Fibroblast of skin of left quadriceps (primary cell): ENCODE measurements at places on chromosomes 1 and 21.

DNA sequence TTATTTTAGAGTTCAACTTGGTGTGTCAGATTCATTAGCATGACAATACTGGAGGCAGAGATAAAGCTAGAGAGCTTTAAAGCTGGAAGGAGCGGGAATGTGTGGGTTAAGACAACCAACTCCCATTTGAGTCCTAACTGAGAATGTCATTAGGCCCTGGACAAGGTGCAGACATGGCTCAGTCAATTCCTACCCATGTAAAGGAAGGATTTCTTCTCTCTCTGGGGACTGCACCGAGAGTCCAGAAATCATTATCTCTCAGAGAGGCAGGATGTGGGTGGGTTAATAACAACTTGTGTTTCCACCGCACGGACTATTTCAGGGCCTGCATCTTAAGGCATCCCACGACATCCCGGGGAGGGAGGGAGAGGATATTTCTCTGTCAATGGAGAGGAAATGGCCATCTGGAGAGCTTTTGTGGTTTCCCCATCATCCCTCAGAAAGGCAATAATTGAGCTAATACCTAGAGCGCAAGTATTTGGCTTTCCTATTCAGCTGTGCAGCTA lies 46.7 kb upstream of the SARS1 start:
- DNase-seq: peak; percentile 40

- DNase-seq: no peak
These were observed 44.9 kb downstream of the ACOT7 start for GRCh38 chr1:6348511-6349191.

DNA sequence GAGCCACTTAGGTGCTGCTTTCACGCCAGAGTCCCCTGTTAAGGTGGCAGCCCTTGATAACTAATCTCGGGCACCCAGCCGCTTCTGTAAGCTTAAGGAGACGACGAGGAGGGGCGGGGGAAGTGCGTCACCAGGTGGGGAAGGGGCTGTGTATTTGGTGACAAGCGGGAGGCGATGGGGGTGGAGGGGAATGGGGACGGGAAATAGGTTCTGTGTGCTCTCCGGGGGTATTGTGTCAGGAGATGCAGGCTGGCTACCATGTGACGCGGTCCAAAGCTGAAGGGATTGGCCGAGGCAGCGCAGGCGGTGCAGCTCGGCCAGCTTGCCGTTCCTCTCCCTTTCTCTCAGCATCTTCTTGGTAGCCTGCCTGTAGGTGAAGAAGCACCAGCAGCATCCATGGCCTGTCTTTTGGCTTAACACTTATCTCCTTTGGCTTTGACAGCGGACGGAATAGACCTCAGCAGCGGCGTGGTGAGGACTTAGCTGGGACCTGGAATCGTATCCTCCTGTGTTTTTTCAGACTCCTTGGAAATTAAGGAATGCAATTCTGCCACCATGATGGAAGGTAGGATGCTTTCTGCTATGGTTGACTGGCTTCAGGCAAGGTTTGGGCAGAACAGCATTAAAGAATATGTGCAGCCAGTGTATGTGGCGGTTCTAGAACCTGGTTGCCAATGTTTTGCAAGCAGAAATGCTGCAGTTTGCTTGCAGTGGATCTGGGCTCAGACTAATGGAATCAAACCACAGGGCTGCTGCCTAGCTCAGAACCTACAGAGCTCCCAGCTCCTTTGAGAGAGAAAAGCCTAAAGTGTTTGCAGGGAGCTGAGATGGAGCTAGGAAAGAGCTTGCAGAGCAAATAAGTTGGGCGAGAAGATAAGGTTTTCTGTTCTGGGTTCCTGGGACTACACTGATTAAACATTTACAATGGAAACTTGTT lies at the start of gene SGIP1:
Gene SGIP1, plus strand, starts transcription at position 350 of the 937 bp plus-strand sequence. Its CDS starts 206 bp downstream, at position 556.
- DNase-seq: no peak

DNA sequence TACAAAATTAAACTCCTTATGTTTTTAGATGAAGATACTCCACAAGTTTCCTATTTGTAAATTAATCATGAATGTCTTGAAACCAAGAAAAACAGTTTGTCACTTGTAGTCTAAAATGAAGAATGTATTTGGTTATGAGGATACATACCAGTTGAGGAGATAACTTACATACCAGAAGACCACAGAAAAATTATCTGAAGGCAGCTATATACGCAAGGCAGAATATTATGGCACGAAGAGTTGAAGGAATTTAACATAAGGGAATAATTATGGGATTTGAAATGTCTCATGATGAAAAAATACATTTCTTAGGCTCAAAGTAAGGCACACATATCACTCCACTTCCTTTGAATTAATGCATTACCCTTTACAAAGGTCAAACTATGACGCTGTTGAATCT lies 73.3 kb downstream of the IFI44 start:
- peak; percentile 93 for DNase-seq

DNA sequence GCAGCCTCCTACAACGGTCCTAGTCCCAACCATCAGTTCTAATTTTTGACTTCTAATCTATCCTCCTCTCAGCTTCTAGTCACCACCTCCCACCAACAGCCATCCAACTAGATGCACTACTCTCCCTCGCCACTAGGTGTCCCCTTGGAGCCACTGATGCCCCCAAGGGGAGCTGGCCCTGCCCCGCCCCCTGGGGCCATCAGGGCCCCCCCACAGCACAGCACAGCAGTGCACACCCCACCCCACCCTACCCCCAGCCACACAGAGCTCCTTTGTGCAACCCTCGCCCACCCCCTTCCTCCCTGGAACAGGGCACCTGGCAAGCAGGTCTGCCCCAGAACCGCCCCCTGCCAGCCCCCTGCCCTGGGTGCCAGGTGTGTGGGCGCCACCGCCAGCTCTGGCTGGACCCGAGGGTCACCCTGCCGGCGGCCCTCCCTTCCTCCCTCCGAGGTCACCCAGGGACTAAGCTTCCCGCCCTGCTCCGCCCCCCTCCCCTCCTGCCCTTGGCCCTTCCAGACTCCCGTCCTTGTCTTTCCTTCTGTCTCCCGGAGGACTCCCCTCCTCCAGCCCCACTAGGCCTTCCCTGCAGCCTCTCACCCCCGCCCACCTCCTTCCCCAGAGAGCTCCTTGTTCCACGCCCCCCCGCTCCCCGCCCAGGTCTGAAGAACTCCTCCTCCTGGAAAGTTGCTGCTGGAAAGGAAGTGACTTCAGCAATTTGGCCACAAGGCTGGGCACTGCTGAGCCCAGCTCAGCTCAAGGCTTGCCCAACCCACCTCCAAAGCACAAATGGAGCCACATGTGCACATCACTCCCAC lies 47.0 kb downstream of the AHDC1 start:
- DNase-seq: peak; percentile 87

GRCh38 chr21:42289926-42290325 lies 25.3 kb downstream of the TFF3 start:
- no peak for DNase-seq

DNA sequence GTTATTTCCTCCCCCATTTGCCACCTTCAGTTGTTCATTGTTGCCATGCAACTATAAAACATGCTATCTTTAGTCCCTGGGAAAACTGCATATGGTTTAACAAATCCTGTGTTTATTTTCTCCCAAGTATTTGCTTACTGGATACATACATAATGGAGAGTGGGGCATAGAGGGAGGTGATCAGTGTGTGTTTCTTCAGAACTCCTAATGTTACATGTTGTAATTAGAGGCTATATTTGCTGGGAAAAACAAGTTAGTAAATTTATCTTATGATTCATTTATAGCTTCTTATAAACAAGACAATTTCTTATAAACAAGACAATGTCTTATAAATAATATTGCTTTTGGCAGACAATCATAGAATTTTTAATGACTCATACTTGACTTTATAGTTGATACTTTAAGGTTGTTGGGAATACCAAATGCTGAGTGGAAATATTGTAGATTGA lies 7.3 kb upstream of the GIPC2 start:
- DNase-seq: no peak

DNA sequence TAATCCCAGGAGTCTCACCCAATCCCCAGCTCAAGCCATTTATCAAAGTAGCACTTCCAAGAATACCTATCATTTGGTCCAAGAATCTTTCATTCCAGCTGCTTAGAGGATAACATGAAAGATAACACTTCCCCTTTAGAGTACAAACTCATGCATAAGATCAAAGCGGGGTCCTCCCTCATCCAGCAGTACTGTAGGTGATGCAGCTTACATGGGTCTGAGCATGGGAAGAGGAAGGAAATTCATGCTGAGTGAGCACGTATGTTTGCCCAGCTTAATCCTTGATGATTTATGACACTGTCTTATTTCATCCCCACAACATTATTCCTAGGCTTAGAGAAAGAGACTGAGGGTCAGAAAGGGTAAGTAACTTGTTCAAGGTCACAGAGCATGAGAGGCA lies 167.1 kb upstream of the GJB5 start:
- no peak for DNase-seq

GRCh38 chr1:155273343-155274245 lies at the start of gene CLK2:
CLK2 (minus strand) TSS chr1:155273504; CDS start chr1:155270977, 2,527 bp downstream.
- peak; percentile 86 for DNase-seq

DNA sequence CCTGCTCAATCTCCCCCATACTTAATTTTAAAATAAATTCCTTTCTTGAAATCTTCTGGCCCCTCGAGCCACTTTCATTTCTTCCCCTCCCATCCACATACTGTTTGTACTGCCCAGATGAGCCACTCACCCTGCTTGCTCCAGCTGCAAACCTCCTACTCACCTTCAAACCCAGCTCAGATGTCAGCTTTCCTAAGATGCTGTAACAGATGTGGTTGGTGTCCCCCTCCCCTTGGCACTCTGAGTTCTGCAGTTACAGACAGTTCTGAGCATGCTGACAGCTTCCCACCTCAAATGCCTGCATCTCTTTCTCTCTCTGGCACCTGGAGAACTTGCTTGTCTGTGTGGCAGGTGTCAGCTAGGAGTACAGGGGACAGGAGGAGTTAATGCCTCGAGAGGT lies 106.7 kb downstream of the PTPRU start:
- no peak for DNase-seq

- no peak for DNase-seq
These were observed 22.4 kb downstream of the ARHGEF19 start for GRCh38 chr1:16189921-16190621.

- DNase-seq: no peak
These were observed 256.7 kb downstream of the COL11A1 start for GRCh38 chr1:102851616-102852015.

DNA sequence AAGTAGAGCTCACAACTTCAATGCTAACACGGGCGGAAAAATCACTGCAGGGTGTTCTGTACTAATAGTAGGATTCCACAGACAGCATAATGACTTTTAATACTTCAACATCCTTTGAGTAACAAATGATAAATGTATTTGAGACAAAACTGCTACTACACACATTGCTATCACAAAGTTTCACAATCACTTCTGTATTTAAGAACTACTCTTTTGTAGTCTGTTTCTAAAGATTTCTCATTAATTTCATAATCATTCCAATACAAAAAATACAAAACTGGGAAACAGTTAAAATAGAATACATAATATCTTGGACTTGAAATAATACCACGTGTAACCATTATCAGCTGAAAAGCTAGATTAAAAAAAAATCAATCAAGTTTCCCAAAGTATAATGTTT lies 2.7 kb downstream of the HMGN1 start:
- no peak for DNase-seq

DNA sequence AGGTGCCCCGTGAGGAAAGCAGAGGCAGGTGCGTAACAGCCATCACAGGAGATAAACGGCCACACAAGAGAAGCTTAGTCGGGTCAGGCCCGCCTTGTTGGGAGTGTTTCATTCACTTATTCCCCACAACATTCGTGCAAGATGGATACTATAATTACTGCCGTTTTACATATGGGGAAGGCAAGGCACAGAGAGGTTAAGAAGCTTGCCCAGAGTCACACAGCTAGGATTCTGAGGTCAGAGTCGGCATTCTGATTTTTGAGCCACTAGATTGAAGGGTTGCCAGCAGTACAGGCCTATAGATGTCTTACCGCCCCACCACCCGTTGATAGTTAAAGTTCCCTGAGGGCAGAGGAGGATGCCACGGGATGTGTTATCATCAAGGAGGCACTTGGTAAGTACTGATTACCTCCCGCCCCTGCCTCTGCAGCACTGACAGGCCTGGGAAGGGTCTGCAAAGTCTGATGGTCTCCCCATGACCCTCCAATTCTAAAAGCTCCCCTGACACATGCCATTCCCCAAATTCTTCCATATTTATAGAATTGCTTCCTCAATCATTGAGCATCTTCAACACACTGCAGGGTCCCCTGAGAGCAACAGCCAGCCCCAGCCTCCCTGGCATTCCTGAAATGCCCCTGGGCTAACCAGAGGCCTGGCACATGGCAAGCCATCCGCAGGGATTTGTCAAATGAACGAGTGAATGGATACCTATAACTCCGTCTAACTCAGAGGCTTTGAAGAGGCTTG lies 74.7 kb upstream of the CLDN14 start:
- DNase-seq: no peak

DNA sequence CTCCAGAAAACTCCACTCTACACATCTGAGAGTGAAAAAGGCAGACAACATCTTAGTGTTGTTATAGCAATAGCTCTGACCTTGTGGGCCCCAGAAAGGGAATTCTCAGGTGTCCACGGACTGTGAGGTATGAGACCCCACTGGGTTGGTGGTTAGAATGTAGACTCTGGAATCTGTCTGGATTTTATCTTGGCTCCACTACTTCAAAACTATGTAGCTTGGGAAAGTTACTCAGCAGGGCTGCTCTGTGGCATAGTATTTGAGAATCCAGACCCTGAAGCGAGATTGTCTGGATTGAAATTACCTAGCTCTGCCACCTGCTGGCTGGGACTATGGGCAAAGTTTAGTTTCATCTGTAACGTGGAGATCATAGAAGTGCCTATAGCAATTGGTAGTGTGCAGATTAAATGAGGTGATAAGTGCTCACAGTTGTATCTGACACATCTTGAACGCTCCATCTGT lies 25.8 kb downstream of the PRDM2 start:
- peak; percentile 69 for DNase-seq

- DNase-seq: no peak
These were observed 10.0 kb downstream of the ITLN1 start for GRCh38 chr1:160874935-160875334.

GRCh38 chr1:197911111-197911856 lies 5.9 kb upstream of the LHX9 start:
- no peak for DNase-seq

GRCh38 chr1:156677616-156678596 lies 699 bp upstream of the NES start:
- no peak for DNase-seq

DNA sequence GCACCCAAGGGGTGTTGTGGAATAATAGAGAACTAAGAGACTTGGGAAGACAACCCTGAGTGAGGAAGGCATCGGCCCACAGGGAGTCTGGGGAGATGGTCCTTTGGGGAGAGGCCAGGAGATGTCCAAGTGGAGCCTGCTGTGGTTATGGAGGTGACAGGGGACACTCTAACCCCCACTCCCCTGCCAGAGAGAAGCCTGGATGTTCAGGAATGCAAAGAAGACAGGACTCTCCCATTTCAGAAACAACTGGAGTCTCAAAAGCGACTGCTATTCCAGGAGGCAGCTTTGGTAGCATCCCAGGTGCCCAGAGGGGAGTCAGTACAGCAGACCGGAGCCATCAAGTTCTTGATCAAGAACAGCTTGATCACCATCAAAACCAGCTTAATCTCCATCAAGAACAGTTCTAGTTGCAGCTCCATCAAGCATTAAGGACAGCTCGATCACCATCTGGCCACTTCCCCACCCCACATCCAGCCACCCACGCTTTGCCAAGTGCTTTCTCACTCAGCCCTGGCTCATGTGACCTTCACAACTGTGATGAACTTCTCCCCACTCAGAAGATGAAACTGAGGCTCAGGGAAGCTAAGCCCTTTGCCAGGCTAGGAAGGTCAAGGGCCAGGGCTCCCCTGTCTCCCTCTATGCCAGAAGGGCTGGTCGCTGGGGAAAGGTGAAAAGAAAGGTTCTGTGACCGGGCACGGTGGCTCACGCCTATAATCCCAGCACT lies 743 bp downstream of the CD52 start:
- DNase-seq: no peak

GRCh38 chr1:81600363-81600762 lies 200.4 kb upstream of the ADGRL2 start:
- DNase-seq: no peak

GRCh38 chr1:224874775-224875174 lies 54.7 kb upstream of the DNAH14 start:
- no peak for DNase-seq
